ENCODE measurements at places on chromosomes 2 and 18.

GRCh38 chr2:83941886-83942285 lies 517.2 kb downstream of the SUCLG1 start:
- DNase-seq, result no peak

- no peak for DNase-seq
Observed at GRCh38 chr2:214035091-214035852, 375.6 kb upstream of the VWC2L start.

DNA sequence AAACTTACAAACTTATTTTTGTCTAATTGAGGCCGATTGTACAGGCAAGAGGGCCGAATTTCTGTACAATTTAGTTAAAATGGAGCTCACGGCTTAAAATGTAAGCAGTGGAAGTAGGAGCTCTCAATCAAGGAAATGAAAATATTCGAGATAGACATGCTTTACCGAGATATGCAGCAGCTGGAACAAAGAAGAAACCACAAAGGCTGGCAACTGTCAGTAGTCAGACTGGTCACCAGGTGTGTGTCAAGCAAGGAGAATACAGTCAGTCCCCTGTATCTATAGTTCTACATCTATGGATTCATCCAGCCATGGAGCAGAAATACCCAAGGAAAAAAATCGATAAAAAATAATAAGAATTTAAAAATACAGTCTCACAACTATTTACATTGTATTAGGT lies 122.6 kb downstream of the WDSUB1 start:
- DNase-seq, result no peak

DNA sequence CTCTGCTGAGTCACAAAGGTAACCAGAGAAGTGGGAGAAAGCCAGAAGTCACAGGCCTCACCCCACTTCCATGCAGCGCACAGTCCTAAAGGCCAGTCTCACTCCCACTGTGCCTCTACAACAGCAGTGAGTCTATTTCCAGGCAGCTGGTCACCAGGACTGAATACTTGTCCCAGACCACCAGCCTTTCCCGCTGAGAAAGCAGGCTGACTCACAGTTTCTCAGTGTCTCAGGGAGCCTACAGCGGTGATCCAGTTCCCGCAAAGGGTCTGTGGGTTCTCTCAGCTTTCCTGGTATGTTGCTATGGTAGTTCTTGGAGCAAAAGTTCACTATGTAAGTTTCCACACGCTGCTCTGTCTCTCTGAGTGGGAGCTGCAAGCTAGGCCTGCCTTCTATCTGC lies 622.5 kb downstream of the RNF144A start:
- no peak for DNase-seq

GRCh38 chr2:179354739-179355537 lies 90.3 kb upstream of the SESTD1 start:
- DNase-seq, result no peak

GRCh38 chr2:45024600-45025291 lies 15.5 kb upstream of the SIX2 start:
- DNase-seq, result no peak

GRCh38 chr18:1732143-1732542 lies 827.5 kb downstream of the ADCYAP1 start:
- no peak for DNase-seq

GRCh38 chr18:24214144-24214543 lies 75.3 kb downstream of the CABYR start:
- DNase-seq, result no peak

DNA sequence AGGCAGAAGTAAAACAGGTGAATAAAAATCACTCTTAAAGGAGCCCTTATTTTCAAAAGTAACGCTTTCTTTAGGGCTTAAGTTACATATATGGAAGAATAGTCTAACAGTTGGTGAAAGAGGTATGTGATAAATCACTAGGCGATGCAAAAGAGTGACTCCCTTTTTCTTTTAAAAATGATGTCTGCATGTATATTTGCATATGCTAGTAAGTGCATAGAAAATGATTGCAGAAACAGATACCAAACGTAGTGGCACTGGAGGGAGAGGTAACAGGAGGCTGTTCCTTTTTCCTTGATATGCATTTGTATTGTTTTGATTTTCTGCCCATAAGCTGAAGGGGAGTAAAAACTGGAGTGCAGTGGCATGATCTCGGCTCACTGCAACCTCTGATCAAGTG lies 158.3 kb downstream of the PRPF40A start:
- no peak for DNase-seq

DNA sequence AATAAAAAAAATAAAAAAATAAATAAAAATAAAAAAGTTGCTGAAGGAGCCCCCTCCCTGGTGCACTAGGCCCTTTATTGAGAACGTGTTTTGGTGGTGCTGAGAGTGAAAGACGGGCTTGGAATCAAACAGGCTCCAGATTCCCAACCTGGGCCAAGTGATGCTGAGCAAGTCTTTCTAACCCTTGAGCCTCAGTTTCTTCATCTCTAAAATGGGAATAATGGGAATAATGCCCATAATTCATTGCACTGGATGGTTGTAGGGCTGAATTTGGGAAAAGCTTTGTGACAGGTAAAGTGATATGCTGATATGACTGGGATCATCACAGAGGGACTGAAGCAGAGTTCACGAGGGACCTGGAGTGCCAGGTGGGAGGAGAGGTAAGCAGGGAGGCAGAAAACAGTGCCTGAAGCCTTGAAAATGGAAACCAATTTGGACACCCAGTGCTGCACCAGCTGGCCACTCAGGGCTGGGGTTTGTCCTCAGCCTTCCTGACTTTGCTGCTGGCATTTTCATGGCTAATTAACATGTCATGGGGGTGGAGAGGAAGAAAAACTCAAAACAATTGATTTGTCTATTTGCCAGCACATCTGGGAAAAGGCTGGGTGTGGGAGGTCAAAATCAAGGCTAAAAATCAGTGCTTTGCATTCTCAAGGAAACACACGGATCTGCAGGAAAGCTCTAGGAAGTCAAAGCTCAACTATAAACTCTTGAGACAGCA lies 241.3 kb downstream of the LOXHD1 start:
- DNase-seq, result no peak

GRCh38 chr2:10544252-10544651 lies 96.1 kb upstream of the ODC1 start:
- DNase-seq, result no peak

DNA sequence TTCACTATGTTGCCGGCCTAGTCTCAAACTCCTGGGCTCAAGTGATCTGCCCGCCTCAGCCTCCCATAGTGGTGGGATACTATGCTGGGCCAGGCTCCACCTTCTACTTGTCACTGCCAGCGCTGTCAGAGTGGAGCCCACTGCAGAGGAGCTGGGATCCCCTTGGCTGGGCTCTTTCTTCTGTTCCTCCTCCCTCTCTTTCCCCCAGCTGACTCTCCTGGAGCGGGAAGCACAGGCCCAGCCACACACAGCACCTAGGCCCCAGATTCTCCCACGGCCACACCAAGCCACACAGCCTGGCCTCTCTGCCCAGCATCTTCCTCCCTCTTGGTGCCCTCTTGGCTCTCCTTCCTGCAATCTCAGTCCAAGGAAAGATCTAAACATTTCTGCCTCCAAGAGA lies 3.7 kb upstream of the GAREM2 start:
- no peak for DNase-seq

DNA sequence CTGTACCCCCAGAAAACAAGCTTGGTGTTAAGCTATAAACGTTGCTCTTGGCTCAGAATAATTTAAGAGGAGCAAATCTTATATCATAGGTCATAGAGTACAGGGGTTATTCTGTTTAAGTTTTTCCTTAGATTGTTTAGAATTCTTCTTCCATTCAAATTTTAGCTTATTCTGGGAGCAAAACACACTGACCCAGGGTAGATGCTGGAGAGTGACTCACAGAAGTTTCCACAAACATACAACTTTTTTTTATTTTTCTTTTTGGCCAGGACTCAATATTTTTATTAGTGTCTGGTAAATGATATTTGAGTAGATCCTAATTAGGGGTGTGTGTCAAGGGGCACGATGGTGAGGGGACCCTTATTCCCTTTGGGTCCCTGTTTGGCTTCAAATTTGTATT lies 71.5 kb upstream of the PSME4 start:
- DNase-seq, result no peak

DNA sequence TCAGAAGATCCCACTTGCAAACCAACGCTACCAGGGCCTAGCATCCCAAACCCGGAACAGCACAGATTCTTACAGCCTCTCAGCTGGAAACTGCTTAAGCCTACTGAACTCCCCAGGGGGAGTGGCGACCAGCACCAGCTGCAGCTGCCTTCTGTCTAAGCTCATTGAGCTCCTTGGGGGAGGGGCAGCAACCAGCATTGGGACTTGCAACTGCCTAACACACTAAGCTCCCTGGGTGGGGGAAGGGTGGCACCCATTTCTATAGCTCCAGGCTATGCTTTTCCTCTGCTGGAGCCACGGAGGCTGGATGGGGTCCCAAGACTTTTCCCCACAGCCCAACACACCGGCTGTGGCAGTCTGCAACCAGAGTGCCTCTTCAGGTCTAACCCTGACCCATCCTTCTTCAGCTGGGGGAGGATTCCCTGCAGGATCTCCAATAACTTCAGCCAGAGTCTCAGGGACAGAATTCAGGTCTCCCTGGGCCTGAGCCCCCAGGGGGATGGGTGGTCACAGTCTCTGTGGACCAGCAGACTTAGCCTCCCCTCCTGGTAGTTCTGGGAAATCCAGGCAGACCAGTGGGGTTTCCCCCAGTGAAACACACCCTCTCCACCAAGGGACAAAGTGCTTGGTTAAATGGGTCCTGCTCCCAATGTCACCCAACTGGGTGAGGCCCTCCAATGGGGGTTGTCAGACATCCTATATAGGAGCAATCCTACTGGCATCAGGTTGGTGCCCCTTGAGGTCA lies 45.9 kb upstream of the ITGA4 start:
- DNase-seq, result no peak

DNA sequence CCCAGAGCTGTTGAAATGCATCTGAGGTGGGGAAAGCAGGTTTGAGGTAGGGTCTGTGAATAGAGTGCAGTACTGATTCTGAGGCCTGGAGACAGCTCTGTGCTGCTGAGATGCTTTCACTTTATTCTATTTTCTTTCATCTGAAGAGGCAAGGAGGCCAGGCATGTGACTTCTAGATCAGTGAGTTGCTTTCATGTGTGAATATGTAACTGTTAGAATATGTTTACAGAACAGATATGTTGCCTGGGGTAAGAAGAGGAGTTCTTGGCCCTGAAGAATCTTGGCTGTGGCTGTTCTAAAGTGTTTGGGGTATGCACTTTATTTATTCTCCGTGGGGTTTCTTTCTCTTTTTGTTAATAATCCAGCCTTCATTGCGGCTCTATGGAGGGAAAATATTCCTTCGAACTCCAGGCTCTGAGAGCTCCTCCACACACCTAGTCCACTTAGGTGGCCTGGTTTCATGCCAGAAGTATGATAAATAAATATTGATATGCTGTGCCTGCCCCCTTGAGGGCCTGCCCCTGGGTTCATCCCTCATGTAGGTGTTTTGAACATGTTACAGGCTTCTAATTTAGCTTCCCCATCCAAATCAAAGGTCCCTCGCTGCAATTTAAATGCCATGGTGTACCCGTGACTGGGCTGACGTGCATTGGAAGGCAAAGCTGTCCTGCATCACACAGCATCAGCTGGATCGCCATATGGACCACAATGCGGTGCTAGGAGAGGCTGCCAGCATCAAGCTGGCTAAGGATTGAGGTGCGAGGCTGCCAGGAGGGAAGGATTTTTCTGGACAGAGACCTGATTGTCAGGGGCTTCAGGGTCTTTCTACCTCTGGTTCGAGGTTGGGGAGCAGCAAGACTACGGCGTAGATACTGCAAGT lies 102.9 kb downstream of the PRKCE start:
- DNase-seq, result no peak

- DNase-seq, result no peak
Observed at GRCh38 chr2:229300790-229301189, 29.7 kb upstream of the PID1 start.

- no peak for DNase-seq
Observed at GRCh38 chr18:10074110-10074509, 160.3 kb downstream of the VAPA start.

- DNase-seq, result no peak
Observed at GRCh38 chr2:208466151-208466919, 59.7 kb downstream of the PTH2R start.

- no peak for DNase-seq
Observed at GRCh38 chr18:56200381-56200911, 437.9 kb downstream of the TXNL1 start.

DNA sequence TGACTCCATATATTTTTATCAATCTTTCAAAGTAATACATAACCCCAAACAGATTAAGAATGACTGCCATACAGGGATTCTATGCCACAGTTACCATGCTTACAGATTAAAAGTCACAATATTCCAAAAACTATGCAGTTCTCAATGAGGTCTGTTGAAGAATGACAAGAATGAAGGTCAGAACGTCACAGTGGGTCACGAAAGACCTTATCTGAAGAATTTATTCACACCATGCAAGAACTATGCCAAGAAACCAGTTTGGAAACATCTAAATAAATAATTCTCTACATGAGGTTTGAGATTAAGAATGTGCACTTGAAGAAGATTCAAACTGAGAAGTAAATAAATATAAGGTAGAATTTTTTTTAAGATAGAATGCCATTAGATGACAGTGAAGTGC lies 253.3 kb downstream of the EXOC6B start:
- DNase-seq, result no peak

- DNase-seq, result no peak
Observed at GRCh38 chr2:70710038-70710690, 57.8 kb downstream of the ADD2 start.

DNA sequence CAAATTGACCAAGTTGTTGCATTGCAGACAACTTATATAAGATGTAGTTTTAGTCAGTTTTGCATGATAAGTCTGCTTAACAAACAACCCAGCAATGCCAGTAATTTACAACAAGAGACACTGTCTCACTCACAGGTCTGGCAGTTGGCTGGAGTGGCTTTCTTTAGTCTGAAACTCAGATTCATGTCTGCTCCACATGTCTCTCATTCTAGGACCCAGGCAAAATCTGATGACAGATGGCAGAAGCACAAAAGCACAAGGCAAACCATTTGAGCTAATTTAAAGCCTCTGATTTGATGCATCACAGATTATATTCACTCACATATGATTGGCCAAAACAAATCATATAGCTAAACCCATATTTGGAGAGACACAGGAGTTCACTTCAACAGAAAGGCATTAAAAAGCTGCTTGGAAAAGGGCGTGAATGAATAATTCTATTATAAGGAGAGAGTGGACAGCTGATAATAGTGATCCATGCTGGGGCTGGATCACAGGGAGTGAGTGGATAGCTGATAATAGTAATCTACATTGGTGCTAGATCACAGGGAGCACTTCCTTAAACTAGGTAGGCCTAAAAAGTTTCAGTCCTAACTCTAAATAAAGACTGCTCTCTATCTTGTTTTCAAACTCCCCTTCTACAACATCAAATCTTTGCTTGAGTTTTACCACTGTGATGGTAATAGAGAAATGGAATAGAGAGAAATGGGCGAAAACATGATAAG lies 593.2 kb upstream of the ZNF804A start:
- no peak for DNase-seq

Data from activated T-cell treated with anti-CD3 and anti-CD28 coated beads for 4 hours (primary cell).